ENCODE measurements at places on chromosomes 6 and 20.

DNA sequence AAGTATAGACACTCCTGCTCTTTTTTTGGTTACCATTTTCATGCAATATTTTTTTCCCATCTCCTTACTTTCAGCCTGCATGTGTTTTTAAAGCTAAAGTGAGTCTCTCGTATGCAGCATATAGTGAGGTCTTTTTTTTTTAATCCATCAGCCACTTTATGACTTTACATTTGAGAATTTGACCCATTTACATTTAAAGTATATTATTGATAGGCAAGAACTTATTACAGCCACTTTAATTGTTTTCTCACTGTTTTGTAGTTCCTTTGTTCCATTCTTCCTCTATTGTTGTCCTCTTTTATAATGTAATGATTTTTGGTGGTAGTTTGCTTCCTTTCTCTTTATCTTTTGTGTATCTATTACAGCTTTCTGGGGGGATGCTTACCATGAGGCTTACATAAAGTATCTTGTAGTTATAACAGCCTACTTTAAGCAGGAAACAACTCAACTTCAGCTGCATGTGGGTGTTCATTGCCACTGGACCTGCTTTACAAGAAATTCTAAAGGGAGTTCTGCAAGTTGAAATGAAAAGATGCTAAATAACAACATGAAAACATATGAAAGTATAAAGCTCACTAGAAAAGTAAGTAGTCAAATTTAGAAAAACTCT, 71.8 kb downstream of the TNFAIP3 start:
- no peak for DNase-seq

DNA sequence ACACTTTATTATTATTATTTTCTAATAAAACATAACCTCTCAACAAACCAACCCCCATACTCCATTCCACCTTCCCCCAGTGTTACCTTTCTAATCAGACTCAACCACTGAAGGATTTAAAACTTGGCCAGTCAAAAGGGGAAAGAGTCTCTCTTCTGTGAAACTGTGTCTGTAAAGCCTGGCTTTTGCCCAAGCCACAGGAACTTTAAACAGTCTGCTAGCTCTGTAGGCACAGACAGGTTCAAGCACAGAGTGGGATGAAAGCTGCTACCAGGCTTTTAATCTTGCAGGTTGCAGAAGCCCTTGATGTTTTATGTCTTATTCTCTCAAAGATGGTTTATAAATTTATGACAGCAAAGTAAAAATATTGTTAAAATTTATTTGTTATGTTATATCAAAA, 585.7 kb downstream of the TENT5A start:
- peak; percentile 4 for DNase-seq

DNA sequence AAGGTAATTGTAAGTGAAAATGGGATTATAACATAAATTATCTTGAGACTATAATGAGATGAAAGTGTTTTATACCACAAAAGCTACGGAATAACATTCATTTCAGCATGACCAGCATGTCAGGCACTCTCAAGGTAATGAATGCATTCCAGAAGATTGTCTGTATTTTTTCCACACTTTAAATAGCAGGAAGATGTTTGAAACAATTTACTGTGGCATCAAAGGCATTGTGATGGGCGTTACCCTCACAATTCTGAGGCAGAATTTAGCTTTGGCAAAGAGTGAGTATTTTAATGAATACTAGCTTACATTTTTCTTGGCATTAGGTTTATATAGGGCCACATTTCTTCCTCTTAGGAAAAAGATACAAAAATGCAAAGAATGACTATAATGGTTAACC, 627.2 kb downstream of the BCKDHB start:
- DNase-seq: no peak

DNA sequence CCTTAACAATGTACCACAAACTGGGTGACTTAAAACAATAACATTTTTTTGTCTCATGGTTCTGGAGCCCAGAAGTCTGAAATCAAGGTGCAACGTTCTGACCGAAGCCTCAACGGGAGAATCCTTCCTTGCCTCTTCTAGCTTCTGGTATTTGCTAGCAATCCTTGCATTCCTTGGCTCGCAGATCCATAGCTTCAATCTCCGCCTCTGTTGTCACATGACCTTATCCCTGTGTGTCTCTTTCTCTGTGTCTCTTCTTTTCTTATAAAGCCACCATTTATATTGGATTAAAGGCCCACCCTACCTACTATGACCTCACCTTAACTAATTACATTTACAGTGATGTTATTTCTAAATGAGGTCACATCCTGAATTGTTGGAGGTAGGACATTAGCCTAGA, 37.2 kb upstream of the DOK5 start:
- DNase-seq: no peak

GRCh38 chr20:12989586-12990115, 19.1 kb upstream of the SPTLC3 start:
- no peak for DNase-seq

GRCh38 chr20:54995553-54995952, 520.2 kb downstream of the DOK5 start:
- no peak for DNase-seq

DNA sequence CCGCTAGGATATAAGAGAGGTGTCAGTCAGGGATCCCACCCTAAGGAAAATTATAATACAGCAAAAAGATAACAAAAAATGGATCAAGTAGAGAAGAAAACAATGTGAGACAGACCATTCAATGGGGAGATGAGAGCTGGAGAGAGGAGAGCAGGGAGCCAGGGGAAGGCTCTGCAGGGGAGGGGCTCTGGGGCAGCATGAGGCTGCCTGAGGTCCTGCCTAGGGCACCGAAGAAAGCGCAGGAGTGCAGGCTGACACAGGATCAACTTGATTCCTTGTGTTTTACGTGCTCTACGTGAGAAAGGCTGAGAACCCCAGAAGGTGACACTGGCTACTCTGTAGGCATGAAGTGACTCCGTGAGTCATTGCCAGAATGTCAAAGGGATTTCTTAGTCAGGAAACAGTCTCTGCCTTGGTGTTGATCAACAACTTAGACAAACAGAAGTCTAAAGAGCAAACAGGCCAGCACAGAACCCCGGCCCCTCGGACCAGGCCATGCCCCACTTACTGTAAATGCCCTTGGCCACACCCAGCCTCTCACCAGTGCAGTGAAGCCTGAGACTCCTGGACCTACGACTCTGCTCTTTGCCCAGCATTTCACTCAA, 290.1 kb upstream of the PRDM1 start:
- DNase-seq: no peak

GRCh38 chr20:17808357-17808756, 108.6 kb downstream of the BANF2 start:
- DNase-seq: no peak

DNA sequence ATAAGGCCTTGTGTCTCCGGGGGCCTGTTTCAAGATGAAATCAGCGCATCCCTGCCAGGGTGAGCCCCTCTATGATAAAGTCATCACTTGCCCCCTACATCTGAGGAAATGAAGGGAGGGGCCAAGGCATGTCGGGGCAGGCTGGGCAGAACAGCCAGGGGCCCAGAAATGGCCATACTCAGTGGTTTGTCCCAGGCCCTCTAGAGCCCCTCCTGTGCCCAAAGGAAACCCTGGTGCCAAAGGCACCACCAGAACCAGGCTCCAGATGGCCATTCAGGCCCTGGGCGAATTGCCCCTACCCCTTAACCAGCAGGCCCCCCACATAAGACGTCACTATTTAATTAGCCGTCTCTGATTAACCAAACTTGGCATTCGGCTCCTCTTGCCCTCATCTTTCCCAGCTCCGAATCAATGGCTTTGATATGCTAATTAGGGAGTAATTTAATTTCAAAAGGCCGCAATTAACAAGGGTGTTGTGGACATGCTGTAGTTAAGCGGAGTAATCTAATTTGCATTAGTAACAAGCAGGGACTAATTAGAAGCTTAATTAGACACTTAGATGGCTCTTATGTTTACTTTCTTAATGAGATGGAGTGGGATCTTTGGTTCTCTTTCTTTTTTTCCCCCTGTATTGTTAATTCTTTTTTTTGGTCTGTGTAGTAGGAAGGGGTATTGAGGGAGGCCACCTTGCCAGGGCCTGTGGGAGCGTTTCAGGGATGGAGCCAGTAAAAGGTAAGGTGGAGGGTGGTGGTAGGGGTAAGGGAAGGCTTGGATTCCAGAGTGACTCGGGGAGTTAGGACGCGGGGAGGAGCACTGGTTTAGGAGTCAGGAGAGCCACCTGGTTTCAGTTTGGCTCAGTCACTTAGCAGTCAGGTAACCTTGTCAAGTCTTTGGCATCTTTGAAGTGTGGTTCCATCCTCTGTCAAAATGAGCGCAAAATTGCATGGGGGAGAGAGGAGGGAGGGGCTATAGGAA, 9.4 kb downstream of the FOXP4 start:
- no peak for DNase-seq

GRCh38 chr6:111842891-111843290, 30.4 kb downstream of the FYN start:
- no peak for DNase-seq

DNA sequence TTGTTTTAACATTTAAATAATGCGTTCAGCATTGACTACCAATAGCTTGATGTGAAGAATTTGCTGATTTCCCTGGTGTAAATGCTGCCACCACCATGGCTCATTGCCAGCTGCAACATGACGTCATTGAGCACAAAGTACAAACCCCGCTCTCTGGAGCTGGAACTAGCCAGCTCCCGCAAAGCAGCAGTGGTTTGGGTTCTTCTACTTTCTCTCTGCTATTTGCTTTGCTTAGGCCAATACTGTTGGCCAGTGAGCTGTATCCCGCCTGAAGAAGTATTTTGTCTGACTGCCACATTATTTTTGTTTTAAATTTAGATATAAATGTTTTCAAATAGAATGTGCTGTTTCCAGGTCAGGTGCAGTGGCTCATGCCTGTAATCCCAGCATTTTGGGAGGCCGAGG, 47.4 kb upstream of the KIF13A start:
- DNase-seq: no peak

DNA sequence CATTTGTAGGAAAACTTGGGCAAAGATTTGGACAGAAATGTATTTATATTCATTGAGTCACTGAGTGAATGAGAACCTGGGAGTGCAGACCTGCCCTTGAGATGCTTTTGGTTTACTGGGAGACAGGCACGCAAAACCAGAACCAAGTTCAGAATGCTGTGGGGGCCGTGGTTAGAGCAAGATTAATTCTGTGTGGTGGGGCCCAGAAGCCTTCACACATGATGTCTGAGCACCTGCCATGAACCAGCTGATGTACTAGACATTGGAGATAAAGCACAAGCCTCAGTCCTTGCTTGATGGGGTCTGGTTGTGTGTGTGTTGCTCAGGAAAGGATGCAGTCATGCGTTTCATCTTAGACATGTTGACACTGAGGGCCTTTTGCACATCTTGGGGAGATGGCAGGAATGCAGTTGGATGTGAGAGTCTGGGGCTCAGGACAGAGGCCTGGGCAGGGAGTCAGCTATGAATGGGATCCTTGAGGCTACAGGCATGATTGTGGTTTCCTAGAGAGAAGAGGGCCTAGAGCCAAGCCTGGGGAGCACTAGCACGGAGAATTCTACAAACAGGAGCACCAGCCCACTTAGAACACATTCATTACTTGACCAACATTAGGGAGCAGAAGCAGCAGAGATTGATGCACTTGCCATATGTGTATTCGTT, 114.3 kb upstream of the TMEM181 start:
- no peak for DNase-seq

- DNase-seq: no peak
Measured at GRCh38 chr6:55652429-55652828, 73.4 kb upstream of the HMGCLL1 start.

GRCh38 chr20:50421356-50422340, 88.5 kb upstream of the PTPN1 start:
- no peak for DNase-seq

GRCh38 chr20:7883309-7883708, 56.9 kb downstream of the HAO1 start:
- no peak for DNase-seq

GRCh38 chr20:62728781-62729300, 20.2 kb downstream of the NTSR1 start:
- no peak for DNase-seq

GRCh38 chr6:136696783-136697364, 95.4 kb downstream of the MAP3K5 start:
- DNase-seq: no peak

- no peak for DNase-seq
Measured at GRCh38 chr6:170200458-170200891, 90.4 kb downstream of the DLL1 start.

- no peak for DNase-seq
Measured at GRCh38 chr6:49648036-49648435, 11.4 kb upstream of the RHAG start.

- no peak for DNase-seq
Measured at GRCh38 chr20:38663660-38664059, 60.6 kb upstream of the SLC32A1 start.

DNA sequence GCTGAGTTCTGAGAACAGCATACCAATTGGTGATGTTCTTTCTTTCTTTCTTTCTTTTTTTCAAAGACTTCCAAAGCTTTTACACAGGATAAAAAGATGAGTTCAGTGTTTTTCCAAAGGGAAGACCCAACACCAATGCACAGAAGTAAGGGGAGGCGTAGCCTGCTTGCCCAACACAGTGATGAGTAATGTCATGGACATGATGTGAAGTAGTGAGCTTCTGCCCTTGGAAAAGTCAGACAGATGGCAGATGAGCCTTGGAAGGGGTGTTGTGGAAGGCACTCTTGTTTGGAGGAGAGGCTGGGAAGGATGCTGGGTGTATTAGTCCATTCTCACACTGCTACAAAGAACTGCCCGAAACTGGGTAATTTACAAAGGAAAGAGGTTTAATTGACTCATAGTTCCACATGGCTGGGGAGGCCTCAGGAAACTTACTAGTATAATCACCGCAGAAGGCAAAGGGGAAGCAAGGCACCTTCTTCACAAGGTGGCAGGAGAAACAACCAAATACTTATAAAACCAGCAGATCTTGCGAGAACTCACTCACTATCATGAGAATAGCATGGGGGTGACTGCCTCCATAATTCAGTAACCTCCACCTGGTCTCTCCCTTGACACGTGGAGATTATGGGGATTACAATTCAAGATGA, 12.6 kb downstream of the LRP11 start:
- DNase-seq: no peak

DNA sequence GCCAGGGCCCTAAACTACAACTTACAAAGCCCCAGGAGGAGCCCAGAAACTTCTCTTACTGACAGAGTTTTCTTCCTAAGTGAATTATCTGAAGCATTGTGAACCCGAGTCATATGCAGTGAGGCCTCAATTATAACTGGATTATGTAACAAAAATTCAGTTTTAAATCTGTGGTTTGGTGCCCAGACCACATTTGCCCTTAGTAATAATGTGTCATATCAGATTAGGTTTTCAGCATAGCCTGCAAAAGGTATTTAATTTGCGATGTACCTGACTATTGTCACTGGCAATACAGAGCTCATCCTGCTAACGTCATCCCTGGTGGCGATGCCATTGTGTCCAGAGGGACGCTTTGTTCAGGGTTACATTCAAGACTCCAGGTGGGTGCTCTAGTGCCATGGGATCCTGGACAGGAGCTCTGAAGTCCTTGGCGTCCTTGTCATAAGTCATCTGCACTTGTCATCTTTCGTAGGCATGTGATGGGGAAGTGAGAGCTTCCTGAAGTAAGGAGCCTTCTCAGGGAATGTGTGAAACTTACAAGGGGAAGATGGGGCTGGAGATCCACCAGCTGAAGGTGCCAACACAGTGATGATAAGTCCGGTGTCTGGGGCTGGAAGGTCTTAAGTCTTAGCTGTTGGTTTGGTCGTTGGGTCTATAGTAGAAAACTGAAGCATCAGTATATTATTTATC, 65.1 kb downstream of the HIVEP1 start:
- no peak for DNase-seq
